ENCODE measurements at places on chromosomes 7 and 10.

- DNase-seq = no peak
These were observed 26.4 kb downstream of the GRK5 start for GRCh38 chr10:119233821-119234220.

GRCh38 chr7:28077616-28078015 is 103.0 kb downstream of the JAZF1 start:
- no peak for DNase-seq

- no peak for DNase-seq
These were observed 892 bp downstream of the CRHR2 start for GRCh38 chr7:30681331-30681797.

GRCh38 chr7:141590666-141591065 is 39.5 kb downstream of the AGK start:
- no peak for DNase-seq

GRCh38 chr7:85381212-85381611 is 194.4 kb upstream of the SEMA3D start:
- peak; percentile 36 for DNase-seq

DNA sequence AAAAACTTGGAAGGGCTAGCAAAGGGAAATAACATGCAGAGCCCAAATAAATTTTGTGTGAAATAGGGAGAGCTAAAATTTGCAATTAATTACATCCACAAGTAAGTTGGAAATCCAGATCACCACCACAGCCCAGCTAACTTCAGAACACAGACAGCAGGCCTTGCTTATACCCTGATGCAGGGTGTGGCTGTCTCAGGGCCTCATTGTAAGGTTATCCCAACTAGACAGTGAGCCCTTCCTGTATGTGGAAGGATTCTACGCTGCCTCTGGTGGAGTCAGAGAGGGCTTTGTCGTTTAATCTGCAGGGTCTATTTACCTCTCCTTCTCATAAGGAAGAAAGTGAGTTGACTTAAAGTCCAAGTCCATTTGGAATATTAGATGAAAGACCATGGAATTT is 181.0 kb upstream of the TCF7L2 start:
- no peak for DNase-seq

GRCh38 chr10:4254101-4254994 is 469.3 kb upstream of the KLF6 start:
- DNase-seq = no peak

- no peak for DNase-seq
These were observed 211.2 kb downstream of the CRPPA start for GRCh38 chr7:16210171-16210570.

- DNase-seq = no peak
These were observed 28.6 kb upstream of the LAMB4 start for GRCh38 chr7:108158776-108159175.

GRCh38 chr7:73483171-73483570 is 38.9 kb downstream of the BAZ1B start:
- DNase-seq = no peak

- no peak for DNase-seq
These were observed 10.1 kb downstream of the HACD1 start for GRCh38 chr10:17607060-17607459.

DNA sequence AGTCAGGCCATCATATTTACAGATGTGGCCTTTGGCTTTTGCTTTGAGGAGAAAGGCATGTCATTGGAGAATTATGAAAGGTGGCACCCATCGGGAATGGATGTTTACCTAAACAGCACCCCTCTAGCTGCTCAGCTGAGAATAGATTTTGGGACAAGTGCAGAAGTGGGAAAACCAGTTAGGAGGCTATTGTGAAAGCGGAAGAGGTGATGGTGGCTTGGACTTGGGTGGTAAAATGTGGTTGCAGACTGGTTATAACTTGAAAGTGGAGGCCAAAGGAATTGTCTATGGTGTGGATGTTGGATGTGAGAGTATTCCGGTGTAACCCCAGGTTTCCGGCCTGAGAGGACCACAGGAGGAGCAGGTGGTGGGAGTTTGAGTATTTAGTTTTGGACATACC is 5.2 kb upstream of the SLC12A9 start:
- no peak for DNase-seq

DNA sequence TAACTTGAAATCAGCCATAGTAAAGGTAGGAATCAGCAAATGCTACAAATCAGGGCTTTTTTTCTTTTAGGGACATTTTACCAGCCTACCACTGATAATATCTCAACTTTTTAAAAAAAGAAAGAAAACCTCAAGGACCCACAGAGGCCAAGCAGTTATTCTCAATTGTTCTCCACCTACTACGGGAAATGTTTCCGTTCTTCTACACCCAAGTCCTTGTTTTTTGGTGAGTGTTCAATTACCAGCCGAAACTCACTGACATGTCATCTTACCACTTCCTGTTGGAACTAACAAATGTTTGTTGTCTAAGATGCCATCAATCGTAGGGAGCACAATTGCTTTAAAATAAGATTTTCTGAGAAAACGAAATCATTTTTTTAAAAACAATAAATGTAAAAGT is 50.2 kb upstream of the CDK1 start:
- DNase-seq = no peak

DNA sequence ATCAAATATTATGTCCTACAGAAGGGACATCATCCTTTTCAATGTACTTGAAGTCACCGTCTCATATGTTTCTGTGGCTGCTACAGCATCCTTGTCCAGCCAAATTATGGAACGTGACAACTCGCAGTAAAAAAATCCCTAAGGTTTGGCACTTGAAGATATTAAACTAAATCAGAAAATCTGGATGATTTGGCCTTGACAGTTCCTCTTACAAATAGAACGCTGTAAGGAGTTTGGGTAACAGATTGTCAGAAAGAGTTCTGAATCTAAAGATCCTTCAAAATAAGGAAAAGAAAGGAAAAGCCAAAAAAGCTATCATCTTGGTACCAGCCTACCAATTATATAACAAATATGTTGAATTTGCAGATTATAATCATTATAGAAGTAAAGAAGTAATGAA is 21.0 kb downstream of the XRCC2 start:
- DNase-seq = no peak

DNA sequence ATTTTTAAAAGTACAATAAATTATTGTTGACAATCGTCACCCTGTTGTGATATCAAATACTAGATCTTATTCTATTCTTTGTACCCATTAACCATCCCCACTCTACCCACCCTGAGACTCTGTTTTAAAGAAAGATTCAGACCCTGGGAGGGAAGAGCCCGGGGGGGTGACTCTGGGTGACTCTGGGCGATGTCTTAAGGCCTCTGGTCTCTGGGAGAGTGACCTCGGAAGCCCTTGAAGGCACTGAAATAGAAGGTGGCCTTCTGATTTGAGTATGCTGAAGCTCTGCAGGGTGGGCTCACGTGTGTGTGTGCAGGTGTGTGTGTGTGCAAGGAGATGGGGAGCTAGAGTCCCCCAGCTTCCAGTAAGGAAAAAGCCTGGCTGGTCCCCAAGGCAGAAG is 9.7 kb downstream of the ADAP1 start:
- DNase-seq = no peak

DNA sequence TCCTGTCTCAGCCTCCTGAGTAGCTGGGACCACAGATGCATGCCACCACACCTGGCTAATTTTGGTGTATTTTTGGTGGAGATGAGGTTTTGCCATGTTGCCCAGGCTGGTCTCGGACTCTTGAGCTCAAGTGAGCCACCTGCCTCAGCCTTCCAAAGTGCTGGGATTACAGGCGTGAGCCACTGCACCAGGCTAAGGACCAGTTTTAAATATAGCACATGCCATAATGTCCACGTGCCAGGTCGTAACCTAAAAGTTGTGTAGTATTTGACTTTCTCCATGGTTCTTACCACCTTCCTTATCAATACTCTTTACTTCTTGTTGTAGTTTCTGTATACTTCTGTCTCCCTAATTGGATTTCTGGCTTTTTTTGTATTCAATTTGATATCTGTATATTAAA is 13.3 kb downstream of the ANKIB1 start:
- DNase-seq = no peak

- DNase-seq = no peak
These were observed 45.9 kb upstream of the FAM133B start for GRCh38 chr7:92636018-92636560.

GRCh38 chr10:79452174-79452611 is 6.8 kb upstream of the ZCCHC24 start:
- no peak for DNase-seq

GRCh38 chr7:147731311-147731710 is 859.3 kb upstream of the C7orf33 start:
- DNase-seq = no peak

GRCh38 chr7:123763191-123763661 is 14.4 kb upstream of the WASL start:
- DNase-seq = no peak

GRCh38 chr10:593901-594457 is 95.5 kb downstream of the DIP2C start:
- no peak for DNase-seq

- DNase-seq = no peak
These were observed 110.8 kb downstream of the ZNF22 start for GRCh38 chr10:45111509-45111908.

DNA sequence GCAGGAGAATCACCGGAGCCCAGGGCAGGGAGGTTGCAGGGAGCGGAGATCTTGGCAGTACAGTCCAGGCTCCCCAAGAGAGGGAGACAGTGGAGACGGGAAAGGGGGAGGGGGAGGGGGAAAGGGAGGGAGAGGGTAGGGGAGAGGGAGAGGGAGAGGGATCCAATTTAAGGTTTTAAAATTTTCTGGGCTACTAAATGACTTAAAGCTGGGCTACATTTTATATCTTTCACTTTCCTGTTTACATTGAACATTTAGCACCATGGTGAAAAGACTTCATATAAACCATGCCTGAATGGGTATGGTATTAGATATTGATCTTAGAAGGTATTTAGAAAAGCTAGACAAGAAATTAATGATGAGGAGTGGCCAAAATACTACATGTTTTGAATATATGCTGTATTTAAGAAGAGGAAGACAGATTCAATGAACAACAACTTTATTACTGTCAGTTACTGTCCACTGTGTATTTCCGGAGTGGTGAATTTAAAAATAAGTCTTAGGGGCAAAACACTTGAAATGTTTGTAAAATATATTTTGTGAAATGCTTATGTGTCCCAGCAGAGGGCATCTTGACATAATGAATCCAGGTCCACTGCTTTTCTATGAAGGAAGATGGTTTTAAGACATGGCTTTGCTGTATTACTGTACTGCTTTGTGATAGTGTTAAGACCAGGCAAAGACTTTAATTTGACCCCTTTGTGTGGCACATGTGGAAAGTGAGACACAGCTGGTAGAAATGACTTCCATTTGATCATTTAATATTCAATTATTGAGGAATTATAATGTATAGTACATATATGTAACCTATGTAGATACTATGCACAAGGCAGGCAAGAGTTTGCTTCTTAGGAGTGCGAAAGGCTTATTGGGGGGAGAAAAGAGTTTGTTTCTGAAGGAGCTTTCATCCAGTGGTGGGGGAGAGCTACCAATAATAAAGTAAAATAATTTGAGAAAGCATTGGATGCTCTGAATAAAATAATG is 52.8 kb downstream of the NRF1 start:
- DNase-seq = no peak

DNA sequence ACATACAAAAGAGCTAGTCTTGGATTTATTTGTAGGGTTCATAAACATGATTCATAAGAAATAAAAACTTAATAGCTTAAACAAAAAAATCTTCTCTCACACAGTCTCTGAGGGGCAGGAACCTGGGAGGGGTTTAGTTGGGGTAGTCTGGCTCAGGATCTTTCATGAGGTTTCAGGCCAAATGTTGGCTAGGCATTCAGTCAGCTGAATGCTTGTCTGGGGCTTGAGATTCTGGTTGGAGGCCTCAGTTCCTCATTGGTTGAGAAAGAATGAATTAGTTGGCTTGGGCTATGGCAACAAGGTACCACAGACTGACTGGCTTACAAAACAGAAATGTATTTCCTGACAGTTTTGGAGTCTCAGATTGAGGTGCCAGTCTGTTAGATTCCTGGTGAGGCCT is 74.3 kb downstream of the ANKRD7 start:
- no peak for DNase-seq

- no peak for DNase-seq
These were observed 66.8 kb downstream of the PPP1R3C start for GRCh38 chr10:91566115-91566514.

GRCh38 chr10:11110539-11110938 is 92.9 kb downstream of the CELF2 start:
- DNase-seq = no peak

DNA sequence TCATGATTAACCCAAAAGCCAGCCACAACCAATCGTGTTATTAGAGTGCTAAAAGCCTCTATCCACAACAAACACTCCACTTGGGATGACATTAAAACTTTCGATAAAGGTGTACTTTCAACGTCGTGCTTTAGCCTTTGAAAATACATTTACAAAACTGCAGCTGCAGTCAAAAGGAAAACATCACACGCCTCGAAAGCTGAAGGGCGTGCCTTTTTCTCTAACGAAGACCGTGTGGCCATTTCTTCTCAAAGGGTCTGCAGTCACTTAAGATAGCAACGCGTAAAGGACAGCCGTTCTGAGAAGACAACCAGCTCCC is 1.1 kb downstream of the ARHGAP12 start:
- DNase-seq = no peak

- DNase-seq = no peak
These were observed 12.5 kb upstream of the ARMS2 start for GRCh38 chr10:122441961-122442360.

DNA sequence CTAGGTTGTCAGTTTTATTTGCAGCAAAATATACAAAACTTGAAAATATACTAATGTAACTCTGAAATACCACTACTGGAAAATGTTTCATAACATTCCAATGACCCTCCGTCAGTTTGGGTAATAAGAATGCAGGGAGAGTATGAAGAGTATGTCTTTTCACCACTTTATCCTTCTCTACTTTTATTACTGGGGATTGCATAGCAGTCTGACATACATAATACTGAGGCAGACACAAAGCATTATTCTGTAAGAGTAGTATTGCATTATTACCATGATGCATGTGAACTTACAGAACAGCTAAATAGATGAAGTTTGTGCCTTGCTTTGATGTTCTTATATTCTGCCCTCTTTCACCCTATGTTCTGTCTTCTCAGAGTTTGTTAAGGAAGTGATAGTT is 151.8 kb upstream of the TPK1 start:
- DNase-seq = no peak

GRCh38 chr7:88437132-88437531 is 130.4 kb upstream of the STEAP4 start:
- DNase-seq = no peak

Data from Right ventricle myocardium superior (tissue), 1 donor.